GM23248 (cell line): ENCODE measurements at places on chromosomes 7 and 10. TPM values are rescaled to one million over a fixed set of nuclear protein-coding genes. Genes with fewer than 3 reads are reported as not detected.
A peak's percentile ranks its signal among the peaks of the same experiment; 100 is the strongest.

DNA sequence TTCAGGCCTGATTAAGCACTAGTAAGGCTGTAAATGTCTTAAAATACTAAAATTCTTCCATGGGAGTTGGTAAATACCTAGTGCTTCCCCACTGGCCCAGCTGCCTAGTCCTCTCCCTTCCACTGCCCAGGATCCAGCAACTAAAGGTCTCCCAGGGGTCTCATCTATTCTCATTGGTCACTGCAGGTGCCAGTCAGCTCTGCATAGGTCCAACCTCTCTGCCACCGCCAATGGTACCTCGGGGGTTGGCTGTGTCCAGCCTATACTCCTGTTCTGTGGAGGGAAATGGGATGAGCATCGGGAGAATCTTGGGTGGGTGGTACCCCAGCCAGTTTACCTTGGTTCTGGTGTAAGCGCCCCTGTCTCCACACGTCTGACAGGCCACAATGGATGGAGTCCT lies 6.1 kb upstream of the CREB5 start:
- no peak for DNase-seq

The HPSE2 gene
- not detected in 2 replicates for total RNA-seq

The CFAP70 gene
- 0.38 and 0.43 TPM in 2 replicates for total RNA-seq

DNA sequence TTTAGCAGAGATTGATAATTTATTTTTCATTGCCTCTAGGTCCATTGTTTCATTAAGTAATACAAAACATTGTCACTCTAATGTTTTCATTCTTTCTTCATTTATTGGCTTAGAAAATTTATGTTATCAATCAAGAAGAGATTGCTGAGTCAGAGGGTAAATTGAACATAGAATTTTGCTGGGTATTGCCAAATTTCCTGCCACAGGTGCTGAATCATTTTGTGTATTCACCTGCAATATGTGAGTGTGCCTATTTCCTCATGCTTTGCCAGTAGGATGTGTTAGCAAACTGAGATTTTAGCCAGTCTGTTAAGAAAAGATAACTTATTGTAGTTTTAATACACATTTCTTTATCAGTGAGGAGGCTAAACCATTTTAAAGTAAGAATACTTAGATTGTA lies 38.0 kb downstream of the MARCHF5 start:
- no peak for DNase-seq

DNA sequence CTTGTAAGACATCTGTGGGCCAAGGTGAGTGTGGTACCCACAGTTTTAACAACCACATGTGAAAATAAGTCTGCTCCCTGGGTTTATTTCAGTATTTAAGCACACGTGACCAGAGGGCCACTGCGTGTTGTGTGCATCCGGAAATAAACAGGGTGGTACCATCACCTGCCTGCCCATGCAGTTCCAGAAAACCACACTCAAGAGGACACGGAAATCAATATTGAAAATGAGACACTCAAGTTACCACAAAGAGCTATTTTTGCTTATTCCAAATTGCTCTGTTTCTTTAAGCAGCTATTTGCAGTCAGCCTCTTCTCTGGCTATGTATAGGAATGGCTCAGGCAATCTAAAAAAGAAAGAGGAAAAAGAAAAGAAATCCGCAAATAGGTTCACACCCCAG lies 71.8 kb upstream of the LOXL4 start:
- DNase-seq, result no peak

The NOLC1 gene
- 30.7 and 31.9 TPM in 2 replicates for total RNA-seq

- no peak for DNase-seq
Observed at GRCh38 chr7:23210506-23210905, 28.7 kb downstream of the NUP42 start.

DNA sequence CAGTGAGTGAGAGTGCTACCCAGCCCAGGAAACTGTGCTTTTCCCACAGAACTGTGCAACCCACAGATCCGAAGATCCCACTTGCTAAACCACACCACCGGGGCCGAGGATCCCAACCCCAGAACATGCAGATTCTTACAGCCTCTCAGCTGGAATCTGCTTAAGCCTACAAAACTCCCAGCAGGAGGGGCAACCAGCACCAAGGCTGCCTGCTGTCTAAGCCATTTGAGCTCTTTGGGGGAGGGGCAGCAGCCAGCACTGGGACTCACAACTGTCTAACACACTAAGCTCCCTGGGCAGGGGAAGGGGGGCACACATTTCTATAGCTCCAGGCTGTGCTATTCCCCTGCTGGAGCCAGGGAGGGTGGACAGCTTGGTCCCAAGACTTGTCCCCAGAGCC lies 529.9 kb downstream of the XPNPEP1 start:
- no peak for DNase-seq

GRCh38 chr10:5565671-5566581 lies 41.2 kb downstream of the CALML3 start:
- peak; percentile 91 for DNase-seq

The CNTNAP2 gene
- total RNA-seq, result not detected in 2 replicates

GRCh38 chr10:103967448-103968071 lies 620 bp downstream of the SLK start:
- DNase-seq, result peak; percentile 82

GRCh38 chr10:35720366-35720765 lies 78.3 kb upstream of the FZD8 start:
- no peak for DNase-seq

The ADAM8 gene
- total RNA-seq, result 0.25 and 0.76 TPM in 2 replicates

GRCh38 chr10:14311206-14311957 lies 19.3 kb downstream of the FRMD4A start:
- no peak for DNase-seq

The GATA3 gene
- not detected in 2 replicates for total RNA-seq

The TEX47 gene
- total RNA-seq, result not detected in 2 replicates
